LoVo (cell line): ENCODE measurements at places on chromosomes 5 and 9.

DNA sequence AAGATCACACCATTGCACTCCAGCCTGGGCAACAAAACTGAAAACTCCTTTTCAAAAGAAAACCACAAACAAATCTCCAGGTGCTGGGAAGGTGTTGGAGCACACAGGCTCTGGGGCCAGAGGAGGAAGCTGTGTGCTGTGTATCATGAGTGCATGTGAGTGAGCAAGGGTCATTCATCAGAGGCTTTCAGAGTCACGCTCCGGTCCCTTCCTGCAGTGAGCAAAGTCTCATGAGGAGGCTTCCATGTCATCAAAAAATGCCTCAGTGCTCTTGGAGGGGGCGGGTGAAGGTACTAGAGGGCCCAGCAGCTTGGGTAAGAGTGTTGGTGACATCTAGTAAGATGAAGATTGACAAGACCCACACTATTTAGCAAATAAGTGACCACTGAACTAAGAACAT, 48.3 kb upstream of the TESK1 start:
- DNase-seq: no peak

DNA sequence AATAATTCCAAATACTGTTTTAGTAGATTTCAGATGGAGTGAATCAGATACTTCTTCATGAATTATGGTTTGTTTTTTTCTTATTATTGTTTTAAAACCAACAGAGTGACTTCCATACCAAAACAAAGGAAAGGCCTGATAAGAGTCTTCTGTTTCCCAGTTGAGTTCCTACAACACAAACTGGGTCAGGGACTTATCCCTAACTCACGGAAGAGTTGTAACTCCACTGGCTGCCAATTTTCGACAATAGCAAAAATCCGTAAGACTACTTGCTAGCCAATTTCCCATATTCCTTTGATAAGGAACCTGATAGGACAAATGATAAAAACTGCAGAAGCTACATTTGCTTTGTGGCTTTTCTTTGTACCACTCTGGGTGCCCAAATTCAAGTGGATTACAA, 219.2 kb downstream of the AP3B1 start:
- no peak for DNase-seq

- no peak for DNase-seq
These were observed 10.5 kb upstream of the OLFM1 start for GRCh38 chr9:135076876-135077430.

DNA sequence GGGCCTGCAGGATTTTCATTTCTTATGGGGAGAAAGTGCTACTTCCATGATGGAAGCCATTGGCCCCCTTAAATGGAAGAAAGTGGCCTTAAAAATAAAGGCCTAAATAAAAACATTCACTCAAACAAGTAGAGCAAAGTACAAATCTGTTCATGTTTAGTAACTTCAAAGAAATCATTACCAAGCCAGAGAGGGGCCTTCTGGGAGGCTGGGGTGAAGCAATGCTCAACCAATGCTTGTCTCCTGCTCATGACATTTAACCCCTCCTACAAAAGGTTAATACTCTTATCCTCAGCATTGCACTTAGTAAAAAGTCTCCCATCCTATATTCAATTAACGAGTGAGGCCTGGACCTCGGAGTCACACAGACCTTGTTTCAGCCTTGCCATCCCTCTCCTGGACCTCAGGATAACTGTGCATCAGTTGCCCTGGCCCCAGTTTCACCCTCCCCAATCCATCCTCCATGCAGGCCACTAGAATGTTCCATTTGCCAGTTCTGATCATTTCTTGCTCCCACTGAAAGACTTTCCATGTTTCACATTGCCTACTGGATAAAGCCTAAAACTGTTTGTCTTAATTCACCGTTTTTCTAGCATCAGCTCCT, 36.9 kb upstream of the ALDH1B1 start:
- DNase-seq: no peak

- DNase-seq: no peak
These were observed 74.2 kb downstream of the MSX2 start for GRCh38 chr5:174798551-174798951.

GRCh38 chr9:127450243-127450760, 904 bp downstream of the RPL12 start:
- peak; percentile 5 for DNase-seq

GRCh38 chr9:35675732-35676392, 2.1 kb downstream of the CA9 start:
- no peak for DNase-seq

GRCh38 chr5:40679913-40680681, at the start of gene PTGER4:
Gene PTGER4, plus strand, starts transcription at chr5:40679915. Its CDS starts 1,079 bp downstream, at chr5:40680994.
- DNase-seq: no peak

DNA sequence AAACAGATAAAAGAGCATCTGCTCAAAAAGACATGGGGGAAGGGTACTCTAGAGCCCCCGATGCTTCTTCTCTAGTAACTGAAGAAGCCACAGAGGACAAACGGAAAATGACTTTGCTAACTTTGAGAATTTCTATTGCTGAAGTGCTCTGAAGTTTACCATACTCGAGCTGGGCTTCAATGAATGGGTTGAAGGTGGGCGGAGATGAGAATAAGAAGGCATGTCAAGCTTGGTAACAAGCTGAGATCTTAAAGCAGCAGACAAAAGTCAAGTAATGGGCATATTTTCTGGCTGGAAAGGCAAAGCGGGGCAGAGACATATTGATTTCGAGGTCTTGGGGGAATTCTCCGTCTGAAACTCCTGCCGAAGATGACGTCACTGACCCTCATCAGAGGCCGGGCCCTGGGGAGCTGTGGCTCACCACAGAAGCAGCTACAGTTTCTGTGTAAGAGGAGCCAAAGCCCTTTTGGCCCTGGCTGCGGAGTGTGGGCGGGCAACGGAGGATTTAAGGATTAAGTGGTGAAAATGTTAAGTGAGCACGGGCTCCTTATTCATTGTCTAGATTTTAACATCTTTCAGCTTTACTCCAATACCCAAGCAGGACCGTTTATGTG, 115.8 kb upstream of the SLIT3 start:
- DNase-seq: no peak

- no peak for DNase-seq
These were observed 131.2 kb downstream of the SLIT3 start for GRCh38 chr5:169169783-169170182.

DNA sequence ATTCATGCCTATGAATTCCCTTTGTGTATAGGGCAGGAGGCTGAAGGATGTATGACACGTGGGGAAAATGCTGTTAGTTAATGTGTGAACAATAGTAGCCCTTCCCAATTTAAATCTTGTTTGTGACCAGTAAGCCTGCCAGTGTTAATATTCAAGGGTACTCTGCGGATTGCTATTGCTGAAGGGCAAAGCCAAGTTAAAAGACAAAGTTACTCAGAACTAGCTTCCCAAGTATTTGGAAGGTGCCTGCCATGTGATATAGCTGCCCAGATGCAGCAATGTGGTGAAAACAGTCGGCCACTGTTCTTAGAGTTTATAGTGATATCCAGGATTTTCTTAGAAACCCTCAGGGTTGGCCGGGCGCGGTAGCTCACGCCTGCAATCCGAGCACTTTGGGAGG, 34.6 kb downstream of the MARVELD2 start:
- DNase-seq: no peak

GRCh38 chr5:110707260-110707844, 19.1 kb downstream of the TMEM232 start:
- no peak for DNase-seq

GRCh38 chr9:116736399-116737151, 49.5 kb downstream of the TRIM32 start:
- no peak for DNase-seq

- no peak for DNase-seq
These were observed 33.3 kb downstream of the TMEM161B start for GRCh38 chr5:88235346-88235745.
